ENCODE measurements at places on chromosomes 16 and 17.

DNA sequence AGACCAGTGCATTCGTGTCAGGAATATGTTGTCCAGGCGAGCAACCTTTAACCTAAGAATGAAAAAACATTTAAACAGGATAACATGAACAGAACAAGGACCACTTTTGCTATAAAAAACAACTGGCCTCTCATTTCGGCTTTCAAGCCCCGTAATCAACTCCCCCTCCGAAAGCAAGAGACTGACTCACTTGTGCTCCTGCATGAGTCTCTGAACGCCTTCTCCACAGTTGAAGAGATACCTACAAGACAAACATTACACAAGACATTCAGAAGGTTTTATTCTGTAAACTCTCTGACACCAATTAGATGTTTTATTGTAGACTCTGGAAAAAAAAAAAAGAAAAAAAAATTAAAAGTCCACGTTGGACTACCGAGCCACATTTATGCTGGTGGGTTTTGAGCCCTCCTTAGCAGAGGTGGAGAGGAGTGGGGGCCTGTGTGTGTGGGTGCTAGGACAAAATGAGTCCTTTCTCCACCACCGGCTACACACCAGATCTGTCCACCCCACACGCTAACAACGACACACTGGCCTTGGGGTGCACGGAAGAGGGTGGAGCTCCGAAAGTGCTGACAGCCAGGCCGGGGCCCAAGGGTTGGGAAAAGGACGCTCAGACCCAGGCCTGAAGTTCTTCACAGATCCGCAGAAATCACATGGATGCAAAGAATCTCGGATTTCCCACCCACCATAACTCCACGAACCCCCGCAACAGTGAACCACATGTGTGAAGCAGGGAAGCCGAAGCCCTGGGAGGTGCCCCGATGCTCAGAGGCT, 759 bp downstream of the ELAC2 start:
- DNase-seq: peak; percentile 52

- no peak for DNase-seq
These were observed 15.1 kb downstream of the BAIAP2 start for GRCh38 chr17:81049973-81050551.

DNA sequence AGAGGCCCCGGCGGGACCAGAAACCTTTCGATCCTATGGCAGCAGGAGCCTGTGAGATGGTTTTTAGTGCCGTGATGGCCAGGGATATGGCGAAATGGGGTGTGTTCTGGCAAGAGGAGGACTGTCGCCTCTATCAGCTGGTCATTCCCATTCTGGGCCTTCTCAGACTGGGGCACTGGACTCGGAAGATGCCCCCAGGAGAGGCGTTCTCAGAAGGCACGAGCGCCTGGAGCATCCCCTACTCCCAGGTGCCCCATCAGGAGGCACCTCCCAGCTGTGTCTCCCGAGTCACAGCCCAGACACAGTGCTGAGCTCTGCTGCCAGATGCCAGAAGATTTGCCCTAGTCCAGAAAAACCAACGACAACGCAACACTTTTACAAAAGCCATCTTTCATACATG, 54.6 kb upstream of the ENDOV start:
- DNase-seq: no peak

- no peak for DNase-seq
These were observed 34.6 kb downstream of the DCUN1D3 start for GRCh38 chr16:20865420-20866131.

DNA sequence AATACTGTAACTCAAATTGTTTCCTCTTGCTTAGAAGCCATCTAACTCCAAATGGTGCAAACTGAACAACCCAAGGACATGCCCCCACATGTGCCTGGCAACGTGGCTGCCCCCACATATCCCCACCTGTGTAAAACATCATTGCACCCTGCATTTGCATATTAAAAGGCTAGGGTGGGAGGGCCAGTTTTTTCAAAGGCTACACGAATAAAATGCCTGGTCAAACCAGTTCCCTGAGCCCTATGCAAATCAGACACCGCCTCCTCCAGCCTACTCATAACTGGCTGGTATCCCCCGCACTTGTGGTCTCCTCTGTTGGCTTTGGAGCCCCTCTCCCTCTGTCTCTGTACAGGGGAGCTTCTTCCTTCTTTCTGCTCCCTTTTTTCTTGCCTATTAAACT, 26.7 kb downstream of the C16orf54 start:
- no peak for DNase-seq

- no peak for DNase-seq
These were observed 1.4 kb downstream of the MEIOB start for GRCh38 chr16:1870365-1871082.

DNA sequence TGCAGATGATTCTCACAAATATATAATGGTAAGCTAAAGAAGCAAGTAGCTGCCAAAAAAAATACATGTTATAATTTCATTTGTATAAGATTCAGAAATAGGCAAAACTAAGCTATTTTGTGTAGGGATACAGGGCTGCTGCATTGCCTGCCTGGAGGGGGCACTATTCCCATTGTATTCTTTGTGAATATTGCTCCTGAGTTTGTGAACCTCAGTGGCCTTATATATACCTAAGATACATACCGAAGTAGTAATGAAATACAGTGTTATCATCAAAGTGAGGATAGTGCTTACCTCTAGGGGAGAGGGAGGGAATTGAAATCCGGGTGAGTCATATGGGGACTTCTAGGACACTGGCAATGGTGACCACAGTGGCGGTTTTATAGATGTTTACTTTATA, 53.5 kb downstream of the C17orf58 start:
- DNase-seq: no peak

- DNase-seq: no peak
These were observed 1.6 kb downstream of the FLOT2 start for GRCh38 chr17:28895794-28896447.

DNA sequence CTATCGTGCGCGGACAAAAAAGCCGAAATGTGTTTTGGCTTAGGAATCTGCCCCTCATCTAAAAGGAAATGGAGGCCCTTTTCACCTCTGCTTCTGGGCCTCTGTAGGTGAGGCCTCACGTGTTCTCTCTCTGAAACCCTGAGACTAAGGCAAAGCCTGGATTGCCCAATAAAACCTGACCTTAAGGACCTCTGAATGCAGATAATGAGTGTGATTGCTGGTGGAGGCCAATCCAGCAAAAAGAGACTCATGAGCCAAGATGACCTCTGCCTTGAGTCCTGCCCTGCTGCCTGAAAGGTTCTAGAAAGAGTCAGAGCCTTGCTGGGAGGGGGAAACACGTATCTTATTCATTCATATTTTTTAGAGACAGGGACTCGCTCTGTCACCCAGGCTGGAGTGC, 44.5 kb upstream of the ABR start:
- no peak for DNase-seq

- peak; percentile 73 for DNase-seq
These were observed 690 bp downstream of the RHOT1 start for GRCh38 chr17:32142857-32143526.

- no peak for DNase-seq
These were observed 103.6 kb upstream of the C16orf82 start for GRCh38 chr16:26963109-26963508.

DNA sequence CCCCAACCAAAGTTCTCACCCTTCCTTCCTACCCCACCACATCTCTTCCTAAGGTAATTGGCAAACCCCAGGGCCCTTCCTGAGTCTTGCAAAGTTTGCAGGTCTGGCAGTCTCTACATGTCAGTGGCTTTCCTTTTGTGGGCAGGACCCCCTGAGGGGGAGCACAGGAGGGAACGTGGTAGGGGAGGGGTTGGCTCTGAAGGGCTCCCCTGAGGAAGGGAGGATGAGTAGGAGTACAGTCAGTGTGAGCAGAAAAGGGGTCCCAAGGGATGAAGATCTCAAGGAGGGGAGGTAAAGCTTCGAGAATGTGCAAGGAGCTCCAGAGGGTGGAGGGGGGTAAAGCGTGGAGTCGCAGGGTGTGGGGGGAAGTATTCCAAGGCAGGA, 206.9 kb downstream of the RAB11FIP4 start:
- DNase-seq: no peak

GRCh38 chr17:74502861-74503260, 28.4 kb downstream of the CD300LB start:
- no peak for DNase-seq

DNA sequence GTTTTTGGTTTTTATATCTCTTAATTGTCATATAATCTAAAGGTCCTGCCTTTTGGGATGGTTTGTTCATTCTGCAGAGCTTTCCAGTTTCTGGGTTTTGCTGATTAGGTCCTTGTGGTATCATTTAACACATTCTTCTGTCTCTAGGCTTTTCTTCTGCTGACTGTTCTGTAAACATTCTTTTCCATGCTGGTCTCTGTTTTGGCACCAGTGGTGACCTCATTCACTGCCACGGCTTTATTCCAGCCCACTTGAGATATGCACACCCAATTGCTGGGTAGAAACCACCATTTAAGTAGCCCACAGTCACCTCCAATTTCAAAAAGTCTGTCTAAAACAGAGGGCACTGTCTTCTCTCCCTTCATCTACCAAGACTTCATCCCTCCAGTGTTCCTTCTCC, 31.1 kb upstream of the COX10 start:
- DNase-seq: no peak

GRCh38 chr17:83071966-83072562, 7.3 kb upstream of the METRNL start:
- DNase-seq: no peak

- DNase-seq: no peak
These were observed 137.8 kb downstream of the CYB561 start for GRCh38 chr17:63308272-63308671.

DNA sequence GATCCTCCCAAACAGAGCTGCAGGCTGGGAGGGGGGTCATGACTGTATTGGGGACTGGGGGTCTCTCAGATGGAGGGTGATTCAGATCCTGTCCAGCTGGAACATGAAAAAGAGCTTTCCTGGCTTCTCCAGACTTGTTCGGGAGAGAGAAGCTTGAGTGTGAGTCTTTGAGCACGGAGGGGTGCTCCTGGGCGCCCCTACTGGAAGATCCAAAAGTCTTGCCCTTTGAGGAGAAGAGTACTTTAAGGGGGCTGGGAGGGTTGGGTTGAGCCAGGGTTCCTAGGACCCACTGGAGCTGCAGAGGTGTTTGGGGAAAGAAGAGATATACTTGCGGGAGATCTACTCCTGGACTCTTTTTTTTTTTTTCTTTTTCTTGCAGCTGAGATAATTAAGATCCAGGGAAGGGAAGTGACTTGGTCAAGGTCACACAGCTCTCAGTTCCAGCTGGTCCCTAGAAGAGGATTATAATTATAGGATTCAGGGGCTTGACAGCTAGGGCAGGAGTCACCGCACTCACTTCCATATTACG, 8.4 kb downstream of the RARA start:
- peak; percentile 35 for DNase-seq

DNA sequence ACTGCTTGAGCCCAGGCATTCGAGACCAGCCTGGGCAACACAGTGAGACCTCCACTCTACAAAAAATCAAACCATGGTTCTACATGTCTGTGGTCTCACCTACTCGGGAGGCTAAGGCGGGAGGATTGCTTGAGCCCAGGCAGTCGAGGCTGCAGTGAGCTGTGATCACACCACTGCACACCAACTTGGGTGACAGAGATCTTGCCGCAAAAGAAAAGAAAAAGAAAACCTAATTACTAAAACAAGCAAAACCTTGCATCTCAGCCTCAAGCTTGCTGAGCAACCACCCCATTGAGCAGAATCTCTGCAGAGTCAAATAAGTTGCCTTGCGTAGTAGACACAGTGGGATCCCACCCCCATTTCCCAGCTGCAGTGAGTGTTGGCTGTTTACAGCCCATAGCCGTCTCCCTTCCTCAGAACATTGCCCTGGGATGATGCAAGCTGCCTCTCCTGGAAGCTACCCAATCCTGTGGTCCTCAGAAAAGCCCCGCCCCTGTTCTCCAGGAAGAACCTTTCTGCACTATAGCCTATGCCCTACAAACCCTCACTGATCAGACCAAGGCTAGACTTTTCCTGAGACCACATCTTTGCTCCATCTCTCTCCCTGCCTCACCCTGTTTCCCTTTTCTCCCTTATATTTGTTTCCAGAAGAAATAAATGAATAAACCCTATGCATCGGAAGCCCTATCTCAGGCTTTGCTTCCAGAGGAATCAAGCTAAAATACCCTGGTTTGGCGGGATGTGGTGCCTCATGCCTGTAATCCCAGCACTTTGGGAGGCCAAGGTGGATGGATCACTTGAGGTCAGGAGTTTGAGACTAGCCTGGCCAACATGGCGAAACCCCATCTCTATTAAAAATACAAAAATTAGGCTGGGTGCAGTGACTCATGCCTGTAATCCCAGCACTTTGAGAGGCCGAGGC, 16.7 kb upstream of the ERN2 start:
- DNase-seq: peak; percentile 18

GRCh38 chr17:63191610-63192009, 225.6 kb downstream of the TANC2 start:
- DNase-seq: no peak

DNA sequence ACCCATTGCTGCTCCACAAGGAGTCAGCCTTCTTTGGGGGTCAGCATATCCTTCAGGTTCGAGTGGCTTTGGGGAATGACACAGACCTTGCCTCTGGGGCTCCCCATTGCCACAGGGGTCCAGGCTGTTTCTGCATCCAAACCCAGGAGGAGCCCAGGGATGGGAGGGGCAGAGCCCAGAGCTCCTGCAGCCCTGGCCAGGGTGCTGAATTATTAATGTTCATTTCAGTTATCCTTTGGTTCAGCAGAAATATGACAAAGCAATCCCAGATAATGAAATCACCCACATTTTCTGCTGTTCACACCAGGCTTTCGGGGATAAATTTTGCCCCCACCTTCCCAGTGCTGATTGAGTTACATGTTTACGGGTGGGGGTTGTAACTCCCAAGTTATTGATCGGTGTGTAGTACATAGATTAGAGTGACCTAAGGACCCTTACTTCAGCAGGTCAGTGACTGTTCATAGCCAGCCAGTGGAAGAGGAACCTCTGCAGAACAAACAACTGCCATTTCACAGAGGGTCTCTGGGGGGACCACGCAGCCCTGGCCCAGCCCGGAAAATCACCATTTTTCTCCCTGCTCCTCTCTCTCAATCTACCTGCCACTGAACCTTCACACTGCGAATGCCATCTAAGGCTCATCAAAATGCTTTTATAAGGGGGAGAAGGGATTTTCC, 240.3 kb upstream of the N4BP1 start:
- DNase-seq: no peak

- no peak for DNase-seq
These were observed 20.4 kb downstream of the BEAN1 start for GRCh38 chr16:66447491-66447890.

DNA sequence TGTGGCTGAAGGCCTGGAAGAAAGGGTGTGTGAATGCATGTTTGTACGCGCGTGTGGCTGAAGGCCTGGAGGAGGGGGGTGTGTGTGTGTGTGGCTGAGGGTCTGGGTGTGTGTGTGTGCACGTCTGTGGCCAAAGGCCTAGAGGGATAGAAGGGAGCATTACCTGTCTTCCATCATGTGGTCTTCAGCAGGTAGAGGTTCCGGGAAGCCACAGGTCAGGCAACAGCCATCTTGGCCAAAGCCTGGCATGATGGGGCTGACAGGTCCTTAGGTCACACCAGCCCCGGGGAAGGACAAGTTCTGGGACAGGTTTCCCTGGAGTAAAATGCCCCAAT, 5.2 kb downstream of the LITAFD start:
- DNase-seq: no peak

DNA sequence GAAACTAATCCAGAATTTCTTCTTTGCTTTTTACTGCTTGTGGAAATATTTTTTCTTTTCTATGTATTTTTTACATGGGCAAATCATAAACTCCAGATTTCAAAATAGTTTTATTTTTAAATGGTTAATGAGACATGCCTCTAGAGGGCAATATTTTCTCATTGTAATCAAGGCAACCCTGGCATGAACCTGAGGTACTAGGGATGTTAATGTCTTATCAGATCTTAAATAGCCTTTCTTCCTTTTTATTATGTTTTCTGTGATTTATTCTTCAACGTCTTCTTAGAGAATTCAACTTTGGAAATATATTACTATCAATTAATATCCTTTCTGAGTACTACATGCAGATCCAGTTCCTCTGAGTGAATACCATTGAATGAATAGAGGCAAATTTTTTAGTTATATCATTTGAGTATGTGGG, 324.7 kb downstream of the BCAS3 start:
- DNase-seq: peak; percentile 37
